GM23248 (cell line): ENCODE measurements at places on chromosomes 7 and 10.

GRCh38 chr7:2711895-2712675 lies 24.1 kb downstream of the AMZ1 start:
- DNase-seq = no peak

DNA sequence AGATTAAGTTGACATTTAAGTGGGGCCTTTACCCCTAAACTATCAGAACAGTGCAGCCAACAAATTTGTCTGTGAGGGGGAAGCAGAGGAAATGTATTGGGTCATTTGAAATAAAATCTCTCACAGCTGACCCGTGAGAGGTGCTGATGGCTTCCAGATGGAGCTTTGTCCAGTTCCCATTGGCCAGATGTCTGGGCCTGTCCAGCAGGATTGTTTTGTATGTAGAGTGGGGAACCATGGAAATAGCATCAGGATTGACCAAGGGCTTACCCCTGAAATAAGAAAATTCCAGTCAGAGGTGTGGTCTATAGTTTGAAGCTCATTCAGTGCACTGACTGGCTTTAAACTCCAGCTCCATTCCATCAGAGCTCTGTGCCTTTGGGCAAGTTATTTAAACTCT lies 50.6 kb downstream of the INHBA start:
- peak; percentile 8 for DNase-seq

DNA sequence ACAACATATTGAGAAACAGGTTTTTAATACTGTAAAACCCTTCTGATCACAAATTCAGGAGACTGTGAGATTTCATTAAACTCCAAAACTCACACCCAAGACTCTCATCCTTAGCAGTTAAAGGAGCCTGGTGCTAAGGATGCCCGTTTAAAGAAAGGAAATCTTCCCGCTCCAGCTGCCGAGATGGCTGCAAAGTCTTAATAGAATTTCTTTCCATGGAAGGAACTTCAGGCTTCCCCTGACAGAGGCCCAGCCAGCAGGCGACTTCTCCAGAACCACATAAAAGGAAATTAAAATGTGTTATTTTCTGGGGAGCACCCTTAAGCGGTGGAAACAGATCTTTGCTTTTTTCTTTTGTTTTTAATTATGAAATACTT lies 104.7 kb upstream of the CHST15 start:
- DNase-seq = no peak

GRCh38 chr10:102604439-102604841 lies 39.8 kb upstream of the TRIM8 start:
- peak; percentile 86 for DNase-seq

- DNase-seq = no peak
Observed at GRCh38 chr7:2066251-2066919, 166.4 kb downstream of the MAD1L1 start.
